Right forelimb (tissue), 1 donor: ENCODE measurements at places on chromosomes 12 and 14.
A peak's percentile ranks its signal among the peaks of the same experiment; 100 is the strongest.

DNA sequence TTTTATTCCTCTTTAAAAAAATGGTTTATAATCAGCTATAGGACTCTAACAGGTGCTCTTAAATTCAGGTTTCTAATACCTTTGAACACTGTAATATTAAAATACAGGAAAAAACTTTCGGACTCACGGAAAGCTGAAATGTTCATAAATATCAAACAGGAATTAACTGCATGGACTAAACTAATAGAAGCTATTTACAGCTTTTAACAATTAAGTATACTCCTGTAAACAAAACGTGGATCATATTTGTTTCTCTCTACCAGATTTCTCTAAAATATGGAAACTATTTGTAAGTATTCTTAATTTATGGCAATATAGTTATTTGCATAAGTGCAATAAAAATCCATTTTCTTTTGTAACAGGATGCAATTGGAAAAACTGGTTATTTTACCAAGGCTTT, 108.9 kb upstream of the RESF1 start:
- no peak for DNase-seq

GRCh38 chr12:48510111-48510510, 15.3 kb upstream of the OR8S1 start:
- DNase-seq = no peak

- no peak for DNase-seq
Observed at GRCh38 chr12:65082406-65082805, 38.7 kb downstream of the WIF1 start.

- DNase-seq = peak; percentile 92
Observed at GRCh38 chr12:124655698-124656516, 88.5 kb upstream of the NCOR2 start.

DNA sequence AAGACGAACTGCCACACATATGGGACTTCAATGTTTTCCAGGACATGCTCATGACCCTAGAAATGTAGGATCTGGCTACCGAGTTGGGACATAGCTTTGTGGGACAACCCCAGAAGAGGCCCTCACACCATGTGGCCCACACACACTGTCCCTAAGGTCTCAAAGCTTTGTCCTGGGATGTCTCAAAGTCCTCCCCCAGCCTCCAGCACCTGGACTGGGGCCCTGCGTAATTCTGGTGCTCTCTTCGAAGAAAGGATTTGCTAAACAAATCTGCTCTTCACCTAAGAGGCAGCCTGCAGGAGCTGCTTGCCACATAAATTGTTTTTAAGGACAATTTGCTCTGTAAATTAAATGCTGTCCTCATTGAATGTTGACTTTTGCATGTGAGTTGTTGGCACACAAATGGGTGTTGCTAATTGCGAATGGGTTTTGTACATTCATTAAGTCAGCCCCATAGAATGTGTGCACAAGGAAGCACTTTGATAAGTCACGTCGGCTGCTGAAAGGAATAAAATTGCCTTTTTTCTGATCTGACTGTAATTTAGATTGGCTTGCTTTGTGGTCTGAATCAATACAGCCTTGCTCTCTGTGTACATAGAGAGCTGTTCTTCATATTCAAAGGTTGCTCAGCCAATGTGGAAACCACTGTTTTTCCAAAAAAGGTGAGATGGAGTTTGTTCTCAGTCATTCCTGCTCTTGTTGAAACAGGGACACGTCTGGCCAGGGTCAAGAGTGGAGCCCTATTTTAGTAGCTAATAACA, 161.6 kb upstream of the PWP1 start:
- no peak for DNase-seq
